ENCODE measurements at places on chromosomes 1 and 21.

GRCh38 chr1:31904339-31905092 is 33.7 kb downstream of the PTP4A2 start:
- no peak for DNase-seq

GRCh38 chr1:174134003-174134659 is 25.2 kb upstream of the RABGAP1L start:
- DNase-seq, result no peak

GRCh38 chr1:243416495-243416894 is 160.7 kb downstream of the SDCCAG8 start:
- no peak for DNase-seq

GRCh38 chr1:232593717-232594502 is 36.0 kb downstream of the SIPA1L2 start:
- no peak for DNase-seq

DNA sequence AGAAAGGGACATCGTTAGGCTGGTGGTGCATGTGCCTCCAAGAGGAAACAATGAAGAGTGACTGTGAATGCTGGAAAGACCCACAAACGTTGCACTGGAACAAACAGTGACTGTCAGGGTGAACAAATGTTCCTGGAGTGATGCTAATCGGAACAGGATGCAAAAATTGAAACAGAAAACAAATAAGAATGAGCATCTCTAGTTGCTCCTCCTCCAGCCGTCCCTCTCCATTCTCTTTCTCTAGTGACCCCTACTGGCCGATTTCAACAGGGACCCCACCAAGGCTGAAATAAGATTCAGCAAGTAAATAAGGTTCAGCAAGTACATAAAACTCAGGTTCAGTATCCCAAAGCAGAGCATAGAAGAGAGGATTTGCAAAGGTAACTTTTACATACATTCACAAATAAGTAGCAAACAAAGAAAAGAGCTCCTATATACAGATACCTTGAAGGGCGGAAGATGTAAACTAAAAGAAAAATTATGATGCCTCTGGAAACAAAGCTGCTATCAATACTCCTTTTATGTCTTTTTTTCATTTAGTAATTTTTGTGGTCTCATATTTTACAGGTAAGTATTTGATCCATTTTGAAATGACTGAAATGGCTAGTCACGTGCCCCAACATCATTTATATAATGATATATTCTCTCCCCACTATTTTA is 836.1 kb upstream of the ADAMTS5 start:
- no peak for DNase-seq

GRCh38 chr1:22415489-22415888 is 36.2 kb upstream of the ZBTB40 start:
- DNase-seq, result no peak

- DNase-seq, result no peak
Measured at GRCh38 chr1:167196166-167196565, 24.5 kb upstream of the POU2F1 start.

- peak; percentile 27 for DNase-seq
Measured at GRCh38 chr1:41495210-41495948, 10.9 kb upstream of the EDN2 start.

DNA sequence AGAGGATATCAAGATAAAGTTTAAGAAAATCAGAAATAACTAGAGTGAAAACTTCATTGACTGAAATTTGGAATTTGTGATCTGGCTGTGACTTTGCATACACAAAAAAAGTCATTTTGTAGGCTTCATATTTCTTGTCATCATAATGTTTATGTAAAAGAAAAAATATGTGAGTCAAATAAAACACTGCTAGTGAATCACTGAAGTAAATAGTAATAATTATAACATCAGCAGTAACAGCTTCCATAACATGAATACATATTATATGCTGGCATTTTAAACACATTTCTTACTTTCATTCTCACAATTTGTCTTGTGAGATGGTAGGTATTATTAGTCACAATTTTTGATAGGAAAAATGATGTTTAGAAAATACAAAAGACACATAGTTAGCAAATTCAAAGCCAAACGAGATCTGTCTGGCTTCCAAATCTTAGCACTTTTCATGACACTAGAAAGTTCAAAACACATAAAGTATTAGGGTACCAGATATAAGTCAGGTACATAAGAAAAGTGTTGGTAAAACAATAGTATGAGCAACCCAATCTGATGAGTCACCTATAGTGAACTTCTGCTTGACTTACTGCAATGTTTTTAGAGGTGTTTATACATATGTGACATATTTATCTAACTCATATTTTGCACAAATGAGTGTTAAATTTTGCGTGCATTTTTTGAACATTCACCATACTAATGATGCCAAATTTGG is 241.0 kb upstream of the SNX7 start:
- no peak for DNase-seq

- DNase-seq, result no peak
Measured at GRCh38 chr1:50322579-50322978, 100.7 kb downstream of the DMRTA2 start.

DNA sequence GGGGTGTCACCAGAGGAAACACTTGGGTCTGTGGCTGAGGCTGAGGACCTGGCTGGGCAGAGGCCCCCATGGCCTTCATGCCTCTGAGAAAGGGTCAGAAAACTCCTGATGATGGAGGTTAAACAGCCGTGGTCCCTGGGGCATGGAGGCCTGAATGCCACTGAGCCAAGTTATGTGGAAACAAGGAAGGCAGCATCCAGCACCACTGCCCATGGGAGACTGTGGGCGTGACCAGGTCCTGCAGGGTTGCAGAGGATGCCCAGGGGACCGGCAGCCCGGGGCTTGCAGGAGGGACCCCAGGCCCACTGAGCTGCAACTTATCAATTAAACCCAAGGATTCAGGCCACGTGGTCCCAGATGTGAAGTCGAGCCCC is 18.9 kb upstream of the COL6A2 start:
- no peak for DNase-seq

GRCh38 chr1:67970088-67970487 is 80.3 kb downstream of the DIRAS3 start:
- no peak for DNase-seq

- no peak for DNase-seq
Measured at GRCh38 chr1:14845851-14846250, 247.4 kb downstream of the KAZN start.

DNA sequence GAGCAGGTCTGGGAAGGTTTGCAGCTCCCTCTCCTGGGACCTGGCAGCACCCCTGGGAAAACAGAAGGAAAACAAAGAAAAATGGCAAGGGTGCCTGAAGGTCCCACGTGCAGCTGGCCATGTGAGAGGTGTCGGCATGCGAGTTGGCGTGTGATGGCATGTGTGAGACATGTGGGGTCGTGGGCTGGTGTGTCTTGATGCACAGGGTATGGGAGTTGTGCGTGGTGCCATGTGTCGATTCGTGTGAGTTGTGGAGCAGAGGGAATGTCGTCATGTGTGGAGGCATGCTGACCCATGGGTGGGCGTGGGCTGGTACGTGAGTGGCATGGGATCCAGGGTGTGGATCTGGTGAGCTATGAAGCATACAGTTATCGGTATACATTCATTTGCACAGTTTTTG is 1.3 kb downstream of the HPCA start:
- no peak for DNase-seq

- no peak for DNase-seq
Measured at GRCh38 chr1:185570962-185571361, 163.2 kb upstream of the HMCN1 start.

- no peak for DNase-seq
Measured at GRCh38 chr1:71231751-71232150, 150.9 kb upstream of the ZRANB2 start.

DNA sequence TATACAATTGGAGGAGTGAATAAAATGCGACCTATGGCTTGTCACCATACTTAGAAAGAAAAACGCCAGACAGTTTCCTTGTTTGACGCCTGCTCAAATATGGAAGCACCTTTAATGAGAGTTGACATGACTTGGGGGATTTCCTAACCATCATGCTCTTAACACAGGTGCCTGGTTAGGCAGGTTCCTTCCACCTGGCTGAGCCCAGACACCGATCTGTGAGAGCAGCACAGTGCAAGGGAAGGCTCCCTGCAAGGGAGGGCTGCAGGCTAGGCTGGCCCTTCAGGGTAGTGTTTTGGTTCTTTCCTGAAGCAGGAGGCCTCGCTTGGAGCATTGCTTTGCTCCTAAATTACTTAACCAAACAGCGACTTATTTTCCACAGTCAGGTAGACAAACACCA is 24.6 kb upstream of the KLHDC8A start:
- DNase-seq, result no peak

DNA sequence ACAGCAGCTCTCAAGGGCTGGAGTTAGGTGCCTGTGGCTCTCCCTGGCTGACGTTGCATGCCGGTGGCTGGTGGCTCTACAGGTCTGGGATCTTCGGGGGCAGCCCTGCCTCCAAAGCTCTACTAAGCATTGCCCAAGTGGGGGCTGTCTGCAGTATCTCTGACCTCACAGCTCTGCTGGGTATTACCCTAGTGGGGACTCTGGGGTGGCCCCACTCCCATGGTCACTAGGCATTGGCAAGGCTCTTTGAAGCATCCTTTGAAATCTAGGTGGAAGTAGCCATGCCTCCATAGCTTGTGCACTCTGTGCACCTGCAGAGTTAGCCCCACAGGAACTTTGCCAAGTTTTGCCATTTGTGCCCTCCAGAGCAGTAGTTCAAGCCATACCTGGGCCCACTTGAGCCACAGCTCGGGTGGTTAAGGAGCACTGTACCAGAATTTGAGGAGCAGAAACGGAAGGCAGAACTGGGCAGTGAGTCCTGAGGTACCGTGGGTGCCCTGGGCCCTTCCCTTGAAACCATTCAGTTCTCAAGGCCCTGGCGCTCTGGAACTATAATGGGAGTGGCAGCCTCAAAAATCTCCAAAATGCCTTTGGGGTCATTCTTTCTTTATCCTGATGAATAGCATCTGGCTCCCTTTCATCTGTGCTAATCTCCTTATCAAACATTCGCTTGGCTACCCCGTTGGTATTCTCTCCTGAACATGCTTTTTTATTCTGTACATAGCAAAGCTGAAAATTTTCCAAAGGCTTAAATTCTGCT is 15.4 kb downstream of the GJA4 start:
- DNase-seq, result no peak

DNA sequence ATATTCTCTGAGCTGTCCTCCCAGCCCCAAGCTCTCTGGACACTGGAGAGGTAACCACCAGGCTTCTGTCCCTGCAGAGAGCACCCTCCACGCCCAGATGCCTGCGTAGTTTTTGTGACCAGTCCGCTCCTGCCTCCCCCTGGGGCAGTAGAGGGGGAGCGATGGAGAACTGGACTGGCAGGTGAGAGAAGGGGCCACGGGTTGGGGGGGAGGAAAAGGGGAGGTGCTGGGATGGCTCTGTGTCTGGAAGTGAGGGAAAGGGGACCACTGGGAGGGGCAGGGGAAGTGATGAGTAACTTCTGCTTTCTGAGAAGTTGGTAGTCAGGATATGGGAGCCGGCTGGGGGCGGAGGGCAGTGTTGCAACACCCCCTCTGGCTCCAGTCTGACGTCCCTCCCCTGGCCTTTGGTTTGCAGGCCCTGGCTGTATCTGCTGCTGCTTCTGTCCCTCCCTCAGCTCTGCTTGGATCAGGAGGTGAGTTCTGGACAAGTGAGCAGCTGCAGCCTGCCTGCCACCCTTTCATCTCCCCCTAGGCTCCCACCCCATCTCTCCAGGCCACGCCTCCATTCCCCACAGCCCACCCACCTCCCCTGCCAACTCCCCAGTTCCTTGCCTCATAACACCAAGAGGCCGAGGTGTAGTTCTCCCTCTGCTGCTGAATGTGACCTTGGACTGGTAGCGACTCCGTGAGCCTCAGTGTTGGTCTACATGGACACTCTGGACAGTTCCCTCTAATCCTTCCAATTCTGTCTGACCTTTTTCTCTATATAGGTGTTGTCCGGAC is 3.1 kb downstream of the ADAMTSL4 start:
- DNase-seq, result peak; percentile 83

DNA sequence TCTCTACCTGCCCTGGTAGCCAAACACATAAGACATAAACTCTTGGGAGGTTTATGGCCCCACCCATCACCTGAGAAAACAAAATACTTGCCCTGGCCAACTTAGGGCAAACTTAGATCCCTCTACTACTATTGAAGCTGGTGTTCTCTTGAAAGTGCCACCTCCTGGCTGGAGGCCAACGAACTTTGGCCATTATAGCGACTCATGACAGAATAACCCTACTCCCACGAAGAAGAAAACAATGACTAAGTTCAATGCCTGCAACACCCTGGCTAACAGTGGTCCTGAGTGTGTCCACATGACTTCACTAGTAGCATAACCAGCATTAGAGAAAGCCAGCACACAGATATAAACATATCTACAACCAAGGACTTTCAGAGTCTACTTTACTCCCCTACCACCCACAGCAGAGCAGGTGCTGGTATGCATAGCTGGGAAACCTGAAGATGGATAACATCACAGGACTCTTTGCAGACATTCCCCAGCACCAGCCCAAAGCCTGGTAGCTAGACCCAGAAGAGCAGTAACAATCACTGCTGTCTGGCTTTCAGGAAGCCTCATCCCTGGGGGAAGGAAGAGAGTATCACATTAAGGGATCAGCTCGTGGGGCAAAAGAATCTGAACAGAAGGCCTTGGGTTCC is 81.0 kb downstream of the SLC30A10 start:
- no peak for DNase-seq

GRCh38 chr1:68377098-68377497 is 72.7 kb downstream of the RPE65 start:
- no peak for DNase-seq

- DNase-seq, result no peak
Measured at GRCh38 chr1:60228041-60228491, 154.5 kb upstream of the C1orf87 start.

DNA sequence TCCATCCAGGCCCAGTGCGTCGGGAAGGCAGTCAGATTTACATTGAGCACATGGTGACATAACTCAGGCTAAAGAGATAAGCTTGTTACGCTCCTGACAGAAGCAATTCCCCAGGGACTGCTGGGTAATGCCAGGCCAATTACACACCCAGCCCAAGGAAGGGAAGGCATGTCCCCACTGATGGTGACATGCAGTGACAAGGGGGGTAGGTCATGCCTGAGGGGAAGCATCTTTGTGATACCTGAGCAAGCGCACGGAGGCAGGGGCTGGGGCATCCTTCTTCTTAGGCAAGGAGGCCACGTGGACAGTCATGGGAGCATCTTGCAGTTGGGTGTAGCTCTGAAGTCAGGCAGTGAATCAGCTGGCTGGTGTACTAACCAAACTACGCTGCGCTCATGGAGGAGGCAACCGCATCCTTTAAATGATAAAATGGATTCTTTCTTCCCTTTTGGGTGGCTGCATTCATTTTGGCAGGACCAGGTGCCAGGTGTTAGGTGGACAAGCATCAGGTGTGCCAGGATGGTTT is 39.6 kb upstream of the GRIK3 start:
- DNase-seq, result no peak

GRCh38 chr1:38083541-38083940 is 36.9 kb upstream of the POU3F1 start:
- DNase-seq, result no peak

- DNase-seq, result peak; percentile 81
Measured at GRCh38 chr1:40853885-40854170, 8.3 kb downstream of the CITED4 start.

All from lung (tissue), 17 donors.